Stimulated activated CD8-positive, alpha-beta memory T cell treated with anti-CD3 and anti-CD28 coated beads, Interleukin-15, amount 100 ng/mL, for 4 hours (primary cell): ENCODE measurements at places on chromosomes 7 and 10.

DNA sequence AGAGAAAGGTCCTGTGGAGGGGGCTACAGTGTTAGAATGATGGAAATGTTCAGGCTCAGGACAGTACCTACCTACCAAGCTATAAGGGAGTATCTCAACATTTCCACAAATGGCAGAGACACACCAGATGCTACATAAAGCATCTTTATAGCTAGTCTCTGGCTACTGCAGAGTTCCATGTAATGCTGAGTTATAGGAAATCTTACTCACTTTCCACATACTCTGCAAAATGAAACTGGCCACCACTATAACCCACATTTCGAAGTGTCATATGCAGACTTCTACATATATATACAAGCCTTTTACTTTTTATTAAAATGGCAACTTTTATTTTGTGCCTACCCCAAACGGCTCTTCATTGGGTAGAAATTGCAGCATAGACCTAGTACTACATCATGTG lies 85.5 kb downstream of the FAS start:
- no peak for DNase-seq

GRCh38 chr7:832968-833424 lies 720 bp downstream of the SUN1 start:
- DNase-seq = no peak

- no peak for DNase-seq
Measured at GRCh38 chr7:618539-619367, 99.1 kb upstream of the PDGFA start.

DNA sequence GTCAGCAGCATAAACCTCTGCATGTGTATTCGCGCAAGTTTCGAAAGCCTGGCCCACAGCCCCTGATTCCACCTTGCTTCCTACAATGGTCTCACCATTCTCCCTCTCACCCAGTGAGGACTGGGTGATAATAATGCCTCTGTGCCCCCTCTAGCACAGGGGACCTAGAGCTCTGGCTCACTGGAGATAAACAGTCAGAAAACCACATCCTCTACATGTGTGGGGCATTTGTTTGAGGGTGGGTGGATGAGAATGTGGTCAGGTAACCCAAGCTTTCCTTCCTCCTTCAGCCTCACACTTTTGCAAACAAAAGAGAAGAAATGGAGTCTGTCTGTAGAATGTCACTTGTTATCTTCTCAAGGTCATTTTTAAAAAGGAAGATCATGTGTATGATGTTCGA lies 373.5 kb downstream of the KCNMA1 start:
- DNase-seq = no peak

DNA sequence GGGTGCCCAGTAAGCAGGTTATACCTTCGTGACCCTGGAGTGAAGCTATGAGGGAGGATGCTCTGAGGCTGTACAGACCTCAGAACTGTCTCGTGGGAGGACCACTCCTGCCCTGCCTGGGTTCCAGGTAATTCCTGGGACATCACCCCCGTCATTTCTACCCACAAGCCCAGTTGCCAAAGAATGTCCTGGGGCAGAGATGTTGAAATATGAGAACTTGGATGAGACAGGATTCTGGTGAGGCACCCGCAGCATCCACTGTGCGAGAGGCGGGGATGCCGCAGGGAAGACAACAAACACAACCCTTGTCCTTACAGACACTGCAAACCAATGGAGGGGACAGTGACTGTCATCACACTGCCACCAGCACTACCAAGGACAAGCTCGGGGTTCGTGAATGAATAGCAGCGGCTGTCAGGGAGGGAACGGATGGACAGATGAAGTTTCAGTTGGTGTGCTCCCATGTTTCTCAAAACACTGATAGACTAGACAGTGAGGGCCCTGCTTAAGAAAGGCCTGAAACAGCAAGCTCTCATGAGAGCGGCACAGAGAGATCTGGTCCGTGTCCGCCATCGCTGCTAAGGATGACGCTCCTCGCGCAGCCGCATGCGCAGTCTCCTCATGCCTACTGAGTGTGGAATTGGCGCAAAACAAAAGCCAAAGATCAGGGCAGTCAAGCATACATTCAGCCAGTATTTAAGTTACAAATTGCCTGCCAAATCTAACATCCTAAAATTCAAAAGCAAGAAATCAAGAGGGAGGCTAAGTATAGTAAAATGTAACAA lies 82.0 kb upstream of the RHEB start:
- DNase-seq = no peak

GRCh38 chr7:55185941-55186609 lies 167.3 kb downstream of the EGFR start:
- no peak for DNase-seq

GRCh38 chr10:12643279-12643678 lies 293.9 kb downstream of the CAMK1D start:
- DNase-seq = no peak

DNA sequence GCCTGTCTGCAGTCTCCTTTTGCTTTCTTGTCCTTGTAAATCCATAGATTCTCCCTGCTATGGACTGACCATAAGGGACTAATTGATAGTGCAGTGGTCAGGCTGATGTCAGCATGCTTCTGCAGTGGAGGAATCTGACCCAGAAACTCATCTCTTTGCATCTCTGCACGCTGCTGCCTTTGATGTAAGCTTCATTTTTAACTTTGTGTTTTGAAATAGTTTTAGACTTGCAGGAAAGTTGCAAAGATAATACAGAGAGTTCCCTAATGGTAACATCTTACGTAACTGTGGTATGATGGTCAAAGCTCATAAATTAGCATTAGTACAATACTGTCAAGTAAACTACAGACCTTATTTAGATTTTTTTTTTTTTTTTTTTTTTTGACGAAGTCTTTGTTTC lies 89.6 kb downstream of the GALNT17 start:
- DNase-seq = no peak

GRCh38 chr7:5528071-5528814 lies 104.6 kb upstream of the TNRC18 start:
- no peak for DNase-seq

- DNase-seq = no peak
Measured at GRCh38 chr7:37342176-37342687, 106.4 kb downstream of the ELMO1 start.

GRCh38 chr10:78937393-78937792 lies 131.4 kb upstream of the ZMIZ1 start:
- DNase-seq = no peak

DNA sequence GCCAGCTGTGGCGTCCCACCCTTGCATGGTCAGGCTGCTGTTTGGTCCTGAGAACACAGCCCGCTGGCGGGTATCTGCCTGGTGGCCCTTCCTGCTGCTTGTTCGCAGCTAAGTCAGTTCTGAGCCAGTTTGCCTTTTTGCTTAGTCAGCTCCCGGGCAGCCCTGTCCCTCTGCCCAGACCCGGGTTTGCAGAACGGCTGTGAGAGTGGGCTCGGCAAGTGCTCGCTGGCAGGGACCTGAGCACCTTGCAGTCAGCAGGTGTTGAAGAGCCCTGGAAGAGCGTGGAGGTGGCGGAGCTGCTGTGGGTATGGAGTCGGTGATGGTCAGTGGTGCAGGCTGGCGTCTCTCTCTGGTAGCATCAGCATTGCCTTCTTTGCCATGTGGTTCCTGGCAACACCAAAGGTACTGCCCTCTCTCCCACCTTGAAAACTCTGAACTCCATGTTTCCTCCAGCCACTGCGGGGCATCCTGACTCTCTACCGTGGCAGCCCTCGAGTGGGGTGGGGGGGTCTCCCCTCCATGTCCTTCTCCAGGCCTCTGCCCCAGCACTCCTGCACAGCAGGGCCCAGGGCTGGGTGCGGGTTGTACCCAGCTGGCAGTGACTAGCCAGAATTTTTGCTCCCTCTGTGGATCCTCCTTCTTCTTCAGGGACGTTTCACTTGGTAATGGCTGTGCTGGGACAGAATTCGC lies 4.6 kb downstream of the INPP5A start:
- DNase-seq = no peak
